Stimulated activated CD4-positive, alpha-beta T cell treated with anti-CD3 and anti-CD28 coated beads, Interleukin-1b, Interleukin-23, amount 100 ng/mL, for 1 hour (primary cell): ENCODE measurements at places on chromosomes 4 and X.

GRCh38 chrX:147764868-147765267 is 146.9 kb upstream of the FMR1 start:
- no peak for DNase-seq

DNA sequence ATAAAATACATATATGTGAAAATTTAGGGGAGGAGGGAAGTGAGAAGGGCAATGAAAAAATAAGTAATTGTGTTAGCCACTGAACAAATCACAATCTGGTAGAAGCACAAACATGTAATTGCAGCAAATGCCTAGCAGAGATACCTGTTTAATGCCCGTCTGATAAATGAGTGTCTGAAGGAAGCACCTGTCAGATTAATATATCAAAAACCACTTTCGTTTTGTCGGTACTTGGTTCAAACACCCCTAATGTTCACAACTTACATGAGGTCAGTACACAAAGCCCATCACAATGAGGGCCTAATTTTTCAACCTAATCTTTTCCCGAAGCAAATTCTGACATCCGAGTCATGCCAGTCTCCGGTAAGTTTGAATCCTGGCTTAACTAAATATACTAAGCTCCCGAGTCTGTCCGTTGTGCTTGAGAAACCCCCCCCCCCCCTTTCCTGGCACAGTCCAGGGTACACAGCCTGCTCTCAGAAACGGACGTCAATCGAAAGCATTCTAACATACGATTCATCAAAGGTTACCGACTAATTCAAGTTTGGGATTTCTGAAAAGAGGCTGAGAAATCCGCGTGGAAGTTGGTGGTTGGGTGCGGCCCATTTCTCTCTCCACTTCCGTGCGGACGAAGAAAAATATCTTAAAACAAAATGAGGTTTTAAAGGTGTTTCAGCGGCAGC is 758 bp downstream of the SDAD1 start:
- no peak for DNase-seq

GRCh38 chrX:153927672-153927921 is 1.5 kb upstream of the ARHGAP4 start:
- no peak for DNase-seq

- DNase-seq = no peak
Measured at GRCh38 chr4:8900588-8900987, 28.9 kb upstream of the HMX1 start.

- DNase-seq = no peak
Measured at GRCh38 chrX:110159235-110159634, 156.3 kb downstream of the TMEM164 start.

DNA sequence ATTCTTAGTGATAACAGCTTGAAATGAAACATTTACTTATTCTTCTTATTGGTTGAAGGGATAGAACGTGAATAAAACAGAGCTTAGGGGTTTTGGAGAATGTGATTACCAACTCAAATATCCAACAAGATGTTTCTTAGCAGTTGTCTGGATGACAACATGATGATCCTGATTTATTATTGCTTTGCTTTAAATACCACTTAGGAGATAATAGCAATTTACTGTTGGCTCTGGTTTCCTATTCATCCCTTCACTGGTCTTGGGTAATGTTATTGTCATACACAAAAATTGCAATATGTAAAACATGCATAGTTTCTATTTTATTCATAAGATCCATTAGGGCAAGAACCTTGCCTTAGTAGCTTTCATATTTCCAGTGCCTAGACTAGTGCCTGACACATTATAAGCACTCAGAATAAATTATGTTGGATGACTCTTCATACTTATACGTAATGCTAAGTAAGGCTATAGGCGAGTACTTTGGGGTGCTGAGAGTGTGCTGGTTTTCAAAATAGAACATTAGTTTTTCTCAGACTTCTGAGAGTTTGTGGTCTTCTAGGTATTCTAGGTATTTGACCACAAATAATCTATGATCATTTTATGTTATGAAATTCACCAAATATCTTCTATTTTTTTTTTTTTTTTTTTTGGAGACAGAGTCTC is 58.6 kb upstream of the PGRMC2 start:
- DNase-seq = no peak

- DNase-seq = no peak
Measured at GRCh38 chrX:111262086-111262485, 8.2 kb downstream of the CAPN6 start.

GRCh38 chr4:20272411-20272872 is 20.7 kb downstream of the SLIT2 start:
- no peak for DNase-seq
